ENCODE measurements at places on chromosomes 6 and 20.
A peak's percentile ranks its signal among the peaks of the same experiment; 100 is the strongest.

DNA sequence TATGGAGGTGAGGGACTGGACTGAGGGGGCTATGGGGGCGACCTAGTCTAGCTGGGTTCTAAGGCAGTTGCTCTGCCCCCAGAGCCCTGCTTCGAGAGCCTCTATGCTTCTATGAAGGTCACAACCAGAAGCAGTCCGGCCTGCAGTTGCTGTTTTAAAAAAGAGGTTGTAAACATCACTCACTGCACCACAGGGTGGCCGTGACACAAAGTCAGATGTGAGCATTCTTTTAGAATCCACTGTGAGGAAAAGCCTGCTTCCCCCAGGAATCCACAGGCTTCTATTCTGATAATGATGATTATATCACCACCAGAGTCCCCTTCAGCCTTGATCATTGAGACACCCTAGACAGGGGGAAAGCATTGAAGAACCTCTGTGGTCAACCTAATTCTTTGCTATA, 229.7 kb upstream of the AGPAT4 start:
- DNase-seq, result no peak

DNA sequence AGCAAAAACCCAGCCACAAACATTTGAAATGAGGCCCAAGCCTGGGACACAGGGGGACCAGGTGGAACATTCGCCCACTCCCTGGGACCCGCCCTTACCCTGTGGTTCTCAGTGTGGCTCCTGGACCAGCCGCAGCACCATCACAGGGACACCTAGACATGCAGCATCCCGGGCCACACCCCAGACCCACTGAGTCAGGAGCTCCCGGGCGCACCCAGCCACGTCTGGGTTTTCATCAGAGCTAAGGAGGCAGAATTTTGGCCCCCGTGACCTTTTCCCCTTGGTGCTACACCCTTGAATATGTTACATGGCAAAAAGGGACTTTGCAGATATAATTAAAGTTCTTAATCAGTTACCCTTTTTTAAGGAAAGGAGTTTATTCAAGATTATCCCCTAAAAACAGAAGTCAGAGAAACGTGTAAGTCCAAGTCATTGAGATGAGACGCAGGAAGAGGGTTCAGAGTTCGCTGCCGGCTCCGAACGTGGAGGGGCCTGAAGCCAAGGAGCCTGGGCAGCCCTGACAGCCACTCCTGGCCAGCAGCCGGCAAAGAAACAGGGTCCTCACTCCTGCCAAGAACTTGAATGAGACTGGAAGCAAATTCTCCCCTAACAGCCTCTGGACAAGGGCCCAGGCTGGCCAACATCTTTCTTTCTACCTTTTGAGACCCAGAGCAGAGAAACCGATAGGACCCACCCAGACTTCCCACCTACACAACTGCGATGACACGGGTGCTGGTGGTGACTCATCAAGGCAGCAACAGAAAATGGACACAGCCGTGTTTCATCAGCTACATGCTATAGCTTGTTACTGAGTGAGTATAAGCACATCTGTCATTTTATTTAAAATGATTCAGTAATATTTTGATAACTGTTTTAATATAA, 25.3 kb downstream of the BFSP1 start:
- DNase-seq, result peak; percentile 62

- DNase-seq, result no peak
Observed at GRCh38 chr6:7170117-7170732, 62.5 kb downstream of the RREB1 start.

- no peak for DNase-seq
Observed at GRCh38 chr6:75922226-75922625, 150.2 kb downstream of the IMPG1 start.

GRCh38 chr6:12359036-12359435, 68.9 kb downstream of the EDN1 start:
- DNase-seq, result no peak

DNA sequence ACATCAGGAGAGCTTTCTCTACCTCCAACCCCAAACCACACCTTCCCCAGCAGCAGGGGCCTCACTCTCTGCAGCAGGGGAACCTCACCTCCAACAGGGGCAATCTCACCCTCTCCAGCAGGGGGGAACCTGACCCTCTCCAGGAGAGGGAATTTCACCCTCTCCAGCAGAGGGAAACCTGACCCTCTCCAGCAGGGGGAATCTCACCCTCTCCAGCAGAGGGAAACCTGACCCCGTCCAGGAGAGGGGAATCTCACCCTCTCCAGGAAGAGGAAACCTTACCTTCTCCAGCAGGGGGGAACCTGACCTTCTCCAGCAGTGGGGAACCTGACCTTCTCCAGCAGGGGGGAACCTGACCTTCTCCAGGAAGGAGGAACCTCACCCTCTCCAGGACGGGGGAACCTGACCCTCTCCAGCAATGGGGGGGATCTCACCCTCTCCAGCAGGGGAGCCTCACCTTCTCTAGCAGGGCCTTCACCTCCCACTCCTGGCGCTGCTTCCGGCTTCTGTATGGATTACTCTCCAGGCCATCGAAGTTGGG, 3.1 kb downstream of the B3GALT4 start:
- DNase-seq, result peak; percentile 61

DNA sequence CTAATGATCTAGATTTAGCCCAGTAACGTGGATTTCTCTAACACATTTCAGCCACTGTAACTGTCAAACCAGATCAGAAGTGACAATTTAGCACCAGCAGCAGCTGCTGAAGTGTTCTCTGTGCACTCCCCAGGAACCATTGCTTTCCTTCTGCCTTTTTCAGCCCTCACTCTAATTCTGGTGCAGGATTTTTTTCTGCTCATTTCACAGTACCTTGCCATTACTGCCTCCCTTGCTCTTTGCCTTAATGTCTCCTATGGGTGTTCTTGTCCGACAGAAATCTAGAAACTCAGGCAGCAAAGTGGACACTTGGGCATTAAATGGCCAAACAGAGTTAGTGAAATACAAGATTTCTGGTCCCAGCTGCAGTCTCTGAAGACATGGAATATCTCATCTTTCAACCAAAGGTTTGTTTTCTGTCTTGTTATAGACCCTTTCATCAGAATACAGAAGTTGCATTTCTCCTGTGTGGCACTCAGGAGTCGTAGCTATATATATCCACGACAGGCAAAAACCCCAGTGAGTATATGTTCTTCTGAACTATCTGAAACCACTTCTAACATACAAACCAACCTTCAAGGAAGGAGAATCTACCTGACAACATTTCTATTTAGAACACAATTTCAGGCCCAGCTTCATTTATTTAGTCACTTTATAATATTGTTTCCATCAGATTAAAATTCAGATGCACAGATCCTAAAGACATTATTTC, 92.9 kb downstream of the THEMIS start:
- DNase-seq, result no peak

DNA sequence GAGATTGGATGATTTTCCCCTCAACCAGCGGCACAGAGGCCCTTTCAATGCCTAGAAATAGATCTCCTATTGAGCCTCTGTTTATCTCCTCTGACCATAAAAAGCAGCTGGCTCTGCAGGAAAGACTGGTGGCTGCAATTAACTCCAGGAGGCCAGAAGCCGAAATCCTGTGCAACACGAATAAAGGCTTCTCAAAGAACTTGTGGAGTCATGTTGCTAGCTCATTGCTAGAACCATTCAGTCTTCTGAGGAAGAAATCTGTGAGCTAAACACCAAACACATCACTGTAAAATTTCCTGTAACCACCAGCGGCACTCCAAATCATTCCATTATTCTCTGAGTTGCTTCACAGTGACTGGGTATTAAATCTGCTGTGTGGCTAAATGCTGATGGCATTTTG, 49.1 kb upstream of the TPD52L1 start:
- no peak for DNase-seq

DNA sequence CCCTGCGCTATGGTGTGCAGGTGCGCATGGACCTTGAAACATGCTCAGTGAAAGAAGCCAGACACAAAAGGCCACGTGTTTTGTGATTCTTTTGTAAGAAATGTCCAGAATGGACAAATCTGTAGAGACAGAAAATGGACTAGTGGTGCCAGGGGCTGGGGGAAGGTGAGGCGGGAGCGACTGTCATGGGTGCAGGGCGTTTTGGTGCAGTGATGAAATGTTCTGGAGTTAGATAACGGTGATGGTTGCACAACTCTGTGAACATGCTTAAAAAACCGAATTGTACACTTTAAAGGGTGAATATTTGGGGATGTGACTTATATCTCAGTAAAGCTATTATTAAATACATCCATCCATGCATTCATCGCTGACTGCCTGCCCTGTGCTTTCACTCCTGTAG, 31.7 kb upstream of the NTSR1 start:
- DNase-seq, result no peak

- DNase-seq, result no peak
Observed at GRCh38 chr6:39758905-39759605, 33.1 kb upstream of the DAAM2 start.

Data from hematopoietic multipotent progenitor cell treated with erythropoietin and hydrocortisone succinate and interleukin-3 and kit ligand, for 8 days (in vitro differentiated cells).